AG04450 (cell line): ENCODE measurements at places on chromosomes 5 and 9.

- DNase-seq, result peak; percentile 97
Observed at GRCh38 chr5:95669540-95669939, 13.3 kb downstream of the SPATA9 start.

GRCh38 chr9:112844771-112845542, 45.7 kb downstream of the SLC46A2 start:
- DNase-seq, result no peak

- no peak for DNase-seq
Observed at GRCh38 chr5:168434001-168434400, 52.3 kb upstream of the RARS1 start.

DNA sequence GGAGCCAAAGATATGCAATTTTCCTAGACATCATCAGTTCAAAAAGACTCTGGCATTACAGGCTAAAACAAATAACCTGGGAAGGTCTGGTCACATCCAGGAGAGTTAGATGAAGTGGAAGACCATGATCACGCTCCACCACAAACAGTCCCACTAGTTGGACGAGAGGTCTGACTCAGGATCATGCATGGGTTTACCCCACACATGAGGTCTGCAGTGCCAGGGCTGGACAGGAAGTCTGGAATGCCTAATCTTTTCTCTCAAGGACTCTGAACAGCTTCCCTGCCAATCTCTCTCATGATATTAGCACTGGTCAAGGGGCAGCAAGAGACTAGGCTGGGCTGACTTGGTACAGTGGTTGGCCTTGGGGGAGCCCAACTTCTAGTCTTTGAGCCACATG, 7.1 kb downstream of the PRUNE2 start:
- DNase-seq, result no peak

GRCh38 chr5:73318308-73318719, 130.3 kb downstream of the FOXD1 start:
- peak; percentile 54 for DNase-seq

- no peak for DNase-seq
Observed at GRCh38 chr9:7489036-7489435, 310.5 kb downstream of the DMAC1 start.

DNA sequence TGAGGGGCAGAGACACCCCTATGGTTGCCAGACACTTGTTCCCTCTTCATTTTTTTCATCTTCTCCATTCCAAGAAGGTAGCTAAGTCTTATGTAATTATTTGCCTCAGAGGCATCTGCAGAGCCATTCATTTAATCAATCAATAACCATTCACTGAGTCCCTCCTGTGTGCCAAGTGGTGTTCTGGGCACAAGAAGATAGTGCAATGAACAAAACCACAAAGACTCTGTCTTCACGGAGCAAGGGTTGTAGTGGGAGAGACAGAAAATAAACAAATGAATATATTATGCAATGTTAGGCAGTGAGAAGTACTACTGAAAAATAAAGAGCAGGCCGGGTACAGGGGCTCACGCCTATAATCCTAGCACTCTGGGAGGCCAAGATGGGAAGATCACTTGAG, 41.4 kb upstream of the CTNNA1 start:
- no peak for DNase-seq

DNA sequence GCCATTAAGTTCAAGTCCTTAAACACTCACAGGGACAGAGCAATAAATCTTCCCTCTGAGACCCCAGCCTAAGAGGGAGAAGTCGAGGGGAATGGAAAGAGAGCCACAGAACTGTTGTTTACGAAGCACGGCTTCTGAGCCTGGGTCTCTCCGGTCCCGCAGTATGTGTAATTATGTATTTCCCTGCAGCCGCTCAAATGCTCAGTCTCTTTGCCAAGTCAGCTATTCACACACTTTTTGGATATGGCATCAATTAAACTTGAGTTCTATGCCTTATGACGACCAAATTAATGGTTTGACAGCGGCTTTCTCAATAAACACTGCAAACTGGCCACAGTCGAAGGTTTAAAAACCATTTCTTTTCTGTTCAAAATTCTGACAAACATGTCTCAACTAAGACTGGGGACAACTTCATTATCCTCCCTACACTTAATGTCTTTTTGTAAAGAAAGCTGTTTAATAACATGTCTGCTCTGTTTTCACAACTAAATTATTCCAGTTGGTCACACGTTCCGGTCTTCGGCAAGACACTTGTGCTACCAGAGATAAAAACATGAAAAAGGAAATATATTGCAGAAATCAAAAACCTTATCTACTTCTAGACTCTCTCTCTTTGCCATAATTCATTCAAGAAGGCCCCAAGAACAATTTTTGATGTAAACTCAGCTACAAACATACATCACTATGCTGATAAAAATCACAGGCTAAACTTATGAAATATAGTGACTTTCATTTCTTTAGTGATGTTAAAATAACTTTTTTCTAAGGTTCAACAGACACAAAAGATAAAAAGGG, 203.2 kb downstream of the GAPVD1 start:
- no peak for DNase-seq

- peak; percentile 13 for DNase-seq
Observed at GRCh38 chr5:89241186-89241585, 358.2 kb upstream of the MEF2C start.

DNA sequence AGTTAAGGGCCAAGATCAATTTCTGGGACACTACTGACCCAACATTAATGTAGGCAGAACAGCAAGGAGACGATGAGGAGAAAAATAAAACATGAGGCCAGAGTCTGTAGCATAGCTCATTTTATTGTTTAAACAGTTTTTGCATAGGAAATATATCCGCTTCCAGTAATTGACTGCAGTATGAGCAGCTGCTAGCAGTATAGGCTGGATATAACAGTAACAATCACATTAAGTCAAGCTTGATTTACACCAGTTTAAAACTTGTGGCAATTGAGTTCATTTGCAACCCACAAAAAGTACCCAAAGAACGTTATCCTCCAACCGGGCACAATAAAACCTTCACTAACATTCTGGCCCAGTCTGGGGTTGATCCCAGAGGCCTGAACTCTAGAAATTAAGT, 232.2 kb downstream of the NFIB start:
- DNase-seq, result no peak

DNA sequence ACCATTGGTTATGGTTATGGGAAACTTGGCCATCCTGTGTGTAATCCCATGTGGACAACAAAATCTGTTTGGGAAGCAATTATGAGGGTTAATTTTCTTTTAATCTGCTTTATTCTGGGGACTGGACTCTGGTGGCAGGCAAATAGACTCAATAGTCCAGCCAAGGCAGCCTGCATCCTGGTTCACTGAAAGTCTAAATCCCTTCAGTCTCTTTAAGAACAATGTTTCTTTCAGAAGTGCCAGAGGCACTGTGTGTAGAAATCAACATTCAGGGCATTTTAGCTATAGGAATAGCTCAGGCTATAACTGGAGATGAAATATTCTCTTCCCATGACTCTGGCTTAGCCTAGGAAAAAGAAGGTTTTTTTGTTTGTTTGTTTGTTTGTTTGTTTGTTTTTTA, 118.0 kb downstream of the SPATA31D1 start:
- no peak for DNase-seq

- no peak for DNase-seq
Observed at GRCh38 chr5:135317286-135317685, 81.7 kb downstream of the MACROH2A1 start.

DNA sequence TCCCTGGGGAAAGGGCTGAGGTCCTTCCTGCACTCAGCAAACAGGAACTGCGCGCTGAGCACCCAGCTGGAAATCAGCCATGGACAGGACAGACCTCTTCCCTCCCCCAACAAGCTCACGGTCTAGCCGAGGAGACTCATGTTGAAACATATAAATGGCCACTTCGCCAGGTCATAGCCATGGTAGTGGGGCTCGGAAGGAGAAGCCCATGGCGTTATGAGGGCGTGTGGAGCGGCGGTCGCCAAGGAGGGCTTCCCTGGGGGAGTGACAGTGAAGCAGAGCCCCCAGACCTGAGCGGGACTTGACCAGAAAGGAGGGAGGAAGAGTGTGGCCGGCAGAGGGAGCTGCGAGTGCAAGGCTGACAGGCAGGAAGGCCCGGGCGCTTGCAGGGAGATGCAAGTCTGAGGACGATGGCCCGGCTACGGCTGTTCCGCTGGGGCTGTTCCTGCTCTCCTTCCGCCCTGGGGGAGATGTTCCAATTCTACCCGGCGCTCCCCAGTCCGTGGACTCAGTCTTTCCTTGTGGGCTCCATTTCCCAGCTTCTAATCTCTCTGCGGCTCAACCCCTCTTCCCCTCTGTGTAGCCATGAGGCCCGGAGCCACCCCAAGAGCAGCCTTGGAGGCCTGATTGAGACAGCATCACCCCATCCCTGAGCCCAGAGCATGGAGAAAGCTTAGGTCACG, 43.9 kb upstream of the PRRC2B start:
- DNase-seq, result peak; percentile 65

- no peak for DNase-seq
Observed at GRCh38 chr5:137705106-137705505, 30.8 kb downstream of the KLHL3 start.

DNA sequence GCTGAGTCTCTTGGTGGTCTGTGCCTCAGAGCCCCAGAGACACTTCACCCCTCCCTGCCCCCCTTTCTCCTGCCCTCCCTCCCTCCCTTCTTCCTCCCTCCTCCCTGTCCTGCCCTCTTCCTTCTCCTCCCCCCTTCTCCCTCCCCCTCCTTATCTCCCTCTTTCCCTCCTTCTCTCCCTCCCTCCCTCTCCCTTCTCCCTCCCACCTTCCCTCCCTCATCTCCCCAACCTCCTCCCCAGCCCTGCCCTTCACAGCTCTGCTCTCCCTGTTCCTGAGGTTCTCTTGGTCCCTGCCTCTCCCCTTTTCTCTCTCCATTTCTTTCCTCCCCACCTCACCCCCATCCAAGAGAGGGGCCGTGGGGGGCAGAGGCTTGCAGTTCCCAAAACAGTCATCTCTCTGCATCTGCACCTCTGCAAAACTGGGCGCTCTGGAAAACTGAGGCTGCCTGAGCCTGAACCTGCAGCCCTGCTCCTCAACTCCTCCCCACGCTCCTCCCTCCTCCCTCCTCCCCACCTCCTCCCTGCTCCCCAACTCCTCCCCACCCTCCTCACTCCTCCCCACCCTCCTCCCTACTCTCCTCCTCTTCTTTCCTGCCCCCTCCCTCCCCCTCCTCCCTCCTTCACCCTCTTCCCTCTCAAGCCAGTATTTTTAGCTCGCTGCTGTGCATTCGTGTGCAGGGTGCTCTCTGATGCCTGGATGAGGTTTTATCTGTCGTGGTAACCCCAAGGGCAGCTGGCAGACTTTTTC, 219.1 kb downstream of the C9orf50 start:
- DNase-seq, result no peak

DNA sequence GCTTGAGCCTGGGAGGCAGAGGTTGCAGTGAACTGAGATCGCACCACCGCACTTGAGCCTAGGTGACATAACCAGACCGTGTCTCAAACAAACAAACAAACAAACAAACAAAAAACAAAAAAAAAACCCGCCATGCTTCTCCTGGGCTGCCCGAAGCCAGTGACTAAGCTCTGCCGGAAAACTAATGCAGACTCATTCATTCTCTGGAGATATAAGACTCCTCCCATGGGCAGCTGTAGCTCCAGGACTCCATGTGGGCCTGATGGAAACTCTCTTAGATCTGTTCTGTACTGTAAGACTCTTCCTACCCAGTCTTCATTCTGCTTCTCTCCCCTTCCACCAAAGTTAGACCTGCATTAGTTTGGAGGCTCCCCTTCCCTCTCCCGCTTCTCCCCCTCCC, 11.1 kb downstream of the GLDC start:
- no peak for DNase-seq

DNA sequence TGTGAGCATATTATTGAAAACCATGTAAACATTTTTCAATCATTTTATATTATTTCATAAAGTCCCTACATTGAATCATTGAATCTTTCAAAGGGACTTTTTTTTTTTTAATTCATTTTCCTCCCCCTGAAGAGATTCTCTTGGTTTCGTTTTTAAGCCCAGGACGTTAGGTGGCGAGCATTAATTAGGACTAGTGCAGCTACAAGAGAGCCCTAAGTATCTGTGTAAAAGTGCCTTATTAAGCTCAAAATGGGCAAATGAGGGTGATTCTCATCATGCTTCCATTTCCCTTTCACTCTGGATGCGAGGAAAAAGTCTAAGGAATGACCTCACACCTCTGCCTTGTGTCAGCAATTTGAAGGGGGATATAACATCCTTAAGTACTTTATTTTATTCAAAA, 517.9 kb upstream of the ITGA1 start:
- DNase-seq, result no peak

GRCh38 chr5:68214482-68215207, 911 bp upstream of the PIK3R1 start:
- no peak for DNase-seq

DNA sequence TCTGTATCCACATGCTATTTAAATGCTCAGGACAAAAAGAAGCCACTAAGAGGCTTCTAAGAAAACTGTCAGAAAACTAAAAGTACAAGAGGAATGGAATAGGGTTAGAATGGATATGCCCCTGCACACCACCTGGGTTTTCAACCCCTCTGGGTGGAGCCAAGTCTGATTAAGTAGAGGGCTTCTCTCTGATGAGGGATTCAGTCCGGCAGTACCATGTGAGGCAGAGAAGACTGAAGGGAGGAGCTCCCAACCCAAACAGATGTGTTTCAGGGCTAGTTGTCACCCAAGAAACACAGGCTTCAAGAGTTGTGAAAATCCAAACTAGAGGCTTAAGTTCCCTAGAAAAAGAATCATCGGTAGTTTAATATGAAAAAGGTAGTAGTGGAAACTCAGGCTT, 12.5 kb downstream of the NREP start:
- no peak for DNase-seq

GRCh38 chr5:133947431-133947841, 21.0 kb downstream of the C5orf15 start:
- no peak for DNase-seq

DNA sequence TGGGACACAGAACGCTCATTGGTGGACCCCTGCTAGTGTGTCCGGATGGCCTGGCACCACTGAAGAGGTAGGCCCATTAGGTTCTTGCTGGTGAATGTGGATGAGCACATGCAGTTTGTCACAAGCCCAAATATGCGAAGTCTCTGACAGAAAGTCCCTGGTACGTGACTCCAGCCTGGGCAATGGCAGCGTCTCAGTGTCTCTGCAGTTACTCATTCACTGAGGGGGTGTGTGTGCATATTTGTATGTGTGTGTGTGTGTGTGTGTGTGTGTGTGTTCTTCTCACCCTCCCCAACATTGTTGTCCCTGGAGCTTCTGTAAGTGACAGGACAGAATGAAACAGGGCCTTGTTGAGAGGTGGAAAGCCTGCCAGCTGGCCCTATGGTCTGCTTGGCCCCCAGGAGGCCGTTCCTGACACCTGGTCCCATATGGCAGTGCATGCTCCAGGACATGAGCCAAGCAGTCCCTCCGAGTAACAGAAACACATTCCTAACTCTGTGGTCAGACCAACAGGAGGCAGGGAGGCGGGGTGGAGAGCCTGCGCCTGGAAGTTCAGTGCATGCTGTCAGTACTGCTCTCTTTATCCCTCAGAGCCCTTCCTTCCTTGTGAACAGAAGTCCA, 169.9 kb downstream of the SLC28A3 start:
- DNase-seq, result peak; percentile 96

- no peak for DNase-seq
Observed at GRCh38 chr9:133247632-133248031, 27.4 kb downstream of the ABO start.
